Mammary epithelial cell (primary cell): ENCODE measurements at places on chromosomes 16 and 17. TPM values are rescaled to one million over a fixed set of nuclear protein-coding genes. Genes with fewer than 3 reads are reported as not detected.

DNA sequence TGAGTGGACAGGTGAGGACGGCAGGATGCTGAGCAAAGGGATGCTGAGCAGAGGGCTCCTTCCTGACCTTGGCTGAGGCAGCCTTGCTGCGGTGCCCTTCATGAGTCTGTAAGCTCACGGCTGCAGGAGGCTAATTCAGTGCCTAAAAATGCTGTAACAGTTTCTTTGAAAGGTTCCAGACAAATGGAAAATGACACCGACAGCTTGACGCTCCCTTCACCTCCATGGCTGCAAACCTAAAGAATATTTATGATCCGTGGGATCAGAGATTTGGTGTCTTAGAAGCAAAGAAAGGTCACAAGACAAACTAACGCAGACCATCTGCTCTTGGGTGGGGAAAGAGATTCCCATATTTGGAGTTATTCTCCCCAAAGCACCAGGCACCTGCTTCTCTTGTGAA is 28.0 kb downstream of the TOM1L2 start:
- no peak for DNase-seq

DNA sequence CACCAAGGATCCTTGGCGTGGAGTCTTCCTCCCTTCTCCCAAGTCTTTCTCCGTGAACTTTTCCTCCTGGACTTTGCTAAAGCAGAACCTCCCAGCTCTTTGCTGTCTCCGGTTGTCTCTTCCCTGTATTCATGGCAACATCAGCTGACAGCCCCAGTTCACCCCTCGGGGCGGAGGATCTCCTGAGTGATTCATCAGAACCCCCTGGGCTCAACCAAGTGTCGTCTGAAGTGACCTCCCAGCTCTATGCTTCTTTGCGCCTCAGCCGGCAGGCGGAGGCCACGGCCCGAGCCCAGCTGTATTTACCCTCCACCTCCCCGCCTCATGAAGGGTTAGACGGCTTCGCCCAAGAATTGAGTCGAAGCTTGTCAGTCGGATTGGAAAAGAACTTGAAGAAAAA is 943 bp downstream of the CNTROB start:
- DNase-seq: peak; percentile 32

DNA sequence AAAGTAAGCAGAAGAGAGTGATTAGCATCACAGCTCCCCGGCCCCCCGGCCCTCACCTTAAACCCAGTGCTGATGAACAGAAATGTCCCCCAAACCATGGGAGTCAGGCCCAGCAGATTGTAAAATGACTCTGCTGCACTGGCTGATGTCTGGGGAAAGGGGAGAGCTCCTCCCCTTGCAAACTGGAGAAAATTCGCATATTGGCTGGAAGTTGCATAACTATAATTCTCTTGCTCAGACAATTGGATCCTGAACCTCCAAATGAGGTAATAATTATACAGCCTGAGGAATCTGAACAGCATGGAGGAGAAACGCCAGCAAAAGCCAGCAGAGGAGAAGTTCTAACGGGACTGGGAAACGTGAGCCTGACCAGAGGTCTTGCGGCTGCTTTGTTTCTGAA is 109.7 kb downstream of the C16orf95 start:
- no peak for DNase-seq

DNA sequence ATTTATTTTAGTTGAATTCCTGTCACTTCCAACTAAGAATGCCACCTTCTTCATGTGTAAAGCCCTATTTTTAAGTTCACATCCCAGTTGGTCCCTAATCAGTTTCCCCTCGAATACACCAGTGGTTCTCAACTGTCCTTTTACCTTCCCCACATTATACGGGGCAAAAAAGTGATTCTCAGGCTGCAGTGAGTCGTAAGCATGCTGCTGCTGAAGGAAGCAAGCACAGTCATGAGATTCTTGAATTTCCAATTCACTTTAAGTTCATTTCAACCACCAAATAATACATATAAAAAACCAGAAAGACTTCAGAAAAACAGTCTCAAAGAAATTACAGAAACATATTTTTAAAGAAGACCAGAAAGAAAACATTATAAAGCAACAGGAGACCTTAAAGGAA is 47.9 kb downstream of the UBE2G1 start:
- peak; percentile 47 for DNase-seq

GRCh38 chr17:12395733-12396354 is 269.8 kb upstream of the MYOCD start:
- DNase-seq: no peak

The CCDC200 gene
- polyA plus RNA-seq: not detected

The CCL2 gene
- not detected for polyA plus RNA-seq
